NCI-H2227 treated with DMSO at 0.1 percent for 48 hours (cell line): ENCODE measurements at places on chromosomes 2 and 18.
A peak's percentile ranks its signal among the peaks of the same experiment; 100 is the strongest.

DNA sequence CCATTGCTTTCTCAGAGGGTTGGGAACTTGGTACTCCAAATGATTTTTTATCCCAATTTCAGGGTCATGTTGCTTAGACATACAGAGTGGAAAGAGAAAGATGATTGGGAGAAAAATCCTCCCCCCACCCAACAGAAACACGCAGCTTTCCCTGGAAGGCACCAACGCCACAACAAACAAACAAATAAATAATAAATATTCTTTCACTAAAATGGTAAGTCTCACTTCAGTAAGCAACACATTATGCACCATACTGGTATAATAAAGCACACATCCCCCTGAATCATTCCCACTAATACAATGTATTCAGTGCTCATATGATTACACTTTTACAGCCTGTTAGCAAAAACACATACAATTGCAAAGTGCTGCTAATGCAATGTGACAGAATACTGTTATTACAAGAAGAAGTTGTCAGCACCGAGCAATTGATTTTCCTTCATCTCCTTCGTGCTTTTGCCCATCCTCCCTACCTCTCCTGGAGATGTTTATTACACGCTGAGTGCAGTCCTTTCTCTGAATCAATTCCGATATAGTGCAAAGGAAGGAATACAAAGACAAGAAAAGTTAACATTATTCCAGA lies 359.9 kb downstream of the TXNL1 start:
- DNase-seq: peak; percentile 36

DNA sequence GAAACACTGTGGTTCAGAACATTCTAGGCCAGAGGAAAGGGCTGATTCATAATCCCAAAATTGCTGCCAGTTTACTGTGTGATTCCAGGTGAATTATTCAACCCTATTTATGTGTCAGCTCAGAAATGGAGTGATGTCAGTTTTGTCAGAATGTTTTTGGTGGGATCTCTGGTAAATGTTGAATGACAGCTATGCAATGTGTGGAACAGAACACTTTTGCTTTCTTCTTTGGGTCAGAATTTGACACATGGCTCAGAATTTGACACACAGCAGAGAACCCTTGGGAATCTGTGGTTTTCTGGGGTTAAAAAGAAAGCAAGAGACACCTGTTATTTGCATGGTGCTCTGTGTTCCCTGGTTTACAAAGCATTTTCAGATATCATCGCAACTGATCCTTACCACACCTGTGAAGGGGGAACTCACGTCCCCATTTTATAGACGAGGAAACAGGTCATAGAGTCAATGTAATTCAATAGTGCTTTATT lies 1.6 kb upstream of the MTA3 start:
- no peak for DNase-seq

DNA sequence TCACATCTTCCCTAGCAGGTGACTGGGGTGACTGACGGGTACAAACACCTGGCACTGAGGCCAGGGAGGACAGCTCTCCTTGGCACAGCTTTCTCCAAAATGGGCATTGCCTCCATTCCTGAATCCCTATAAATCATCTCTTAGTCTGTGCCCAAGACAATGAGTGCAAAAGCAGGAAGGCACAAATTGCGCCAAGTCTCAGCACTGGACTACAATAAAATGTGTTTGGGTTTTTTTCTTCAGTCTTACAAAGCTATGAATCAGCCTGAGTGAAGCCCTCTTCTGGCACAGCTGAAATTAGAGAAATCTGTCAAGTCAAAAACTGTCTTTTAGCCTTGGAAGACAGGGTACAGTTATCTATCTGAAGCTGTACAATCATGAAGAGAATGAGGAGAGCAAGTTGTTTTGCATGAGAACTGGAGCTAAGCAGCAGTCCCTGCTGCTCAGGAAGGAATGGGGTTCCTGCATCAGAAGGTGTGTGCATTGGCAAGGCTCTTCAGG lies 90.8 kb downstream of the EPB41L3 start:
- no peak for DNase-seq

DNA sequence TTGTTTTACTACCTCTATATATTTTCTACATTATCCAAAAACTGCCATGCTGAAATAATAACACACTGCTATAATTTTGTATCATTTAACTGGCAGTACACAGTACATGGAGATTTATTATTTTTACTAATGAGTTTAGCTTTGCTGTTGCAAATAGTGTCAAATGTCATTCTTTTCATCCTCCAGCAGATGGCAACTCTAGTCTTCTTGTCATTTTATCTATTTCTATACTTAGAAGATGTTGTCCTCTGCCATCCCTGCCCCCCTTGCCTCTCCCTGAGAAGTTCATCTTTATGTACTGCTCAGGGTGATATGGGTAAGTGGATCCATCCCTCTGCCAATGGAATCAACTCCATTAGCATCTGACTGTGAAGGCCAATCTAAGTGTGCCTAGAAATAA lies 21.7 kb upstream of the LRRTM1 start:
- DNase-seq: peak; percentile 46

- DNase-seq: no peak
These were observed 2.1 kb downstream of the PDIA6 start for GRCh38 chr2:10810202-10811161.

- DNase-seq: no peak
These were observed 26.9 kb upstream of the COL6A3 start for GRCh38 chr2:237440819-237441281.

GRCh38 chr18:74840492-74841167 lies 243.0 kb downstream of the ZNF407 start:
- no peak for DNase-seq

DNA sequence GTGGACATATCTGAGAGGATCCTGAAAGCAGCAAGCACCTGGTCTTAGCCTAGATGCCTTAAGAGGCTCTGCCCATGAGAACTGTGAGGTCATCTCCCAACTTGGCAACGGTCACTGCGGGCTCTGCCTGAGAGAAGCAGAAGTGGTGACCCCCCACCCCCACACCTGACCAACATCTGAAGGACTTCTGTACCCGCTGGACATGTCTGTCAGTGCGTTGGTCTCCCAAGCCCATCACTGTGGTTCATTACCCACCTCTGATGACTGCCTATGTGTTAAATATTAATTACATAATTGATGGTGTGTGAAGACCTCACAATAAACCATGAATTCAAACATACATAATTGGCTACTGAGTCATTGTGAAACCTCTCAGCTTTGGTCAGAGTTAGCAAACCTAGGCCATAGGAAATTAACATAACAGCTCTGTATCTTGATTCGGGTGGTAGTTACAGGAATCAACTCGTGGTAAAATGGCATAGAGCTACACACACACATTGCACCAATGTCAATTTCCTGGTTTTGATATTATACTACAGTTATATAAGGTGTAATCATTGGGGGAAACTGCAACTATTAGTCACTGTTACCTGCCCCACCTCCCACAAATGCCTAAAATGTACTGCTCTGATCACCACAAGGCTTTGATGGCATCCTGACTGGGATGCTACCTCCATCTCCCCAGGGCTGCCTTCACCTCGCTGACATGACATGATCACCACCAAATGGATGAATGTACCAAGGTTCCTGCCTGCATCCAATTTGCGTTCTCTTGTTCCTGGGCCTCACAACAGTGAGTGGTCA lies 4.3 kb upstream of the GALNT1 start:
- DNase-seq: no peak

- DNase-seq: no peak
These were observed 28.3 kb upstream of the IMP4 start for GRCh38 chr2:130314377-130314776.

- DNase-seq: no peak
These were observed 42.8 kb downstream of the ATOH8 start for GRCh38 chr2:85796341-85797262.

- no peak for DNase-seq
These were observed 450.1 kb downstream of the SLC4A3 start for GRCh38 chr2:220077488-220077887.

GRCh38 chr2:240170354-240170735 lies 29.9 kb upstream of the OTOS start:
- no peak for DNase-seq

GRCh38 chr2:104944495-104944894 lies 90.6 kb downstream of the POU3F3 start:
- no peak for DNase-seq

- no peak for DNase-seq
These were observed 64.1 kb downstream of the POLE4 start for GRCh38 chr2:75022516-75022915.

DNA sequence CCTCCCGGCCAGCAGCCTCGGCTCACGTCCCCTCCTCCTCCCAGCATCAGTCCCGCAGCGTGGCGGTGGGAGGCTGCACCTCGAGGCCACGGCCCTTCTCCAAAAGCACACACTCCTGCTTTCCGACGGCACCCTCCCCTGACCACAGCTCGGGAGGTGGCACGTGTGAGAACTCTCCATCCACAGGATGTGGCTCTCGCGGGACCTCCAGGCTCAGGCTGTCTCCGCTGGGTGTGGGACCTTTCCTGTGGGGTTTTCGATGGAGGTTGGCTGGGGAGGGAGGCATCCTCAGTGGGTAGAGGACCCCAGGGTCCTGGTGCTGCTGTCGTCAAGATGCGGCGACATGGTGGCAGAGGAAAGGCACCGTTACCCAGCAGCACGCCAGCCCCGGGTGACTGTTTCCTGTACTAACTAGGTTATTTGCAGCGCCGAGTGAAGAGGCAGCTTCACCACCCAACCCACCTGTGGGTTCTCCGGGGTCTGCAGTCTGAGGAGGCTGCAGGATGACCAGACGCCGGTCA lies 42.8 kb upstream of the KCNG2 start:
- no peak for DNase-seq

- no peak for DNase-seq
These were observed 177.5 kb upstream of the TNP1 start for GRCh38 chr2:217037353-217037752.

DNA sequence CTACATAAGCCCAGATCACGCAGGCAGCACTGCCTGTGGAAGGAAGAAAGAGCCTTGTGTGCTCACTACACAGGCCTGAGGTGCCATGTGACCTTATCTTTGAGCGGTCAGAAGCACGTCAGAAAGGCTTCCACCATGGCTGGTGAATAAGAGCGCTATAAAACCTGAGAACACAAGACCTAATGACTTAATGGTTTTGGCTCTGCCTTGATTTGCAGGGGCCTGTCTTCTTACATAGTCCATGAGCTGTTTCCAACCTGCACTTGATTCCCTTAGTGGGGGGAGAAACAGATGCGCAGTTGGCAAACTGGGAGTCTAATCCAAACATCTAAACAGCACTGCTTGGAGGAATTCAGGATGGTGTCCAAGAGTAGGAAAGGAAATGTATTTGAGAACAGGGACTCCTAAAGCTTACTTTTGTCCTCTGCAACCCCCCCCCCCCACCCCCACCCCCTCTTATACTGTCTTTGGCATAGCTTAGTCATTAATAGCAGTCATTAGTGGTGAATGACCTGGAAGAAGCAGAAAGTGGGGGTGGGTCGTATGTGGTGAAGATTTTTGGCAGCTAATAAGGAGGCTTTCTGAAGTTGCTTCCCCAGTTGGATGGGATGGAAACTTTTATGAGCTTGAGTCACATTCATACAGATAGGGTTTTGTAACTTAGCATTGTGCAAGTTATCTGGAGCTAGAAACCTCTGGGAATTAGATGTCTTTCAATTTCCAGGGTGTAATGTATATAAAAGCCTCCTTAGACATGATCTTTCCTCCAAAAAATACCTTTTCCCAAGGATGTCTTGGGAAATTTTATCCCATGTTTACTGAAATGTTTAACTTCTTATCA lies 454.1 kb downstream of the MEIS1 start:
- DNase-seq: no peak

DNA sequence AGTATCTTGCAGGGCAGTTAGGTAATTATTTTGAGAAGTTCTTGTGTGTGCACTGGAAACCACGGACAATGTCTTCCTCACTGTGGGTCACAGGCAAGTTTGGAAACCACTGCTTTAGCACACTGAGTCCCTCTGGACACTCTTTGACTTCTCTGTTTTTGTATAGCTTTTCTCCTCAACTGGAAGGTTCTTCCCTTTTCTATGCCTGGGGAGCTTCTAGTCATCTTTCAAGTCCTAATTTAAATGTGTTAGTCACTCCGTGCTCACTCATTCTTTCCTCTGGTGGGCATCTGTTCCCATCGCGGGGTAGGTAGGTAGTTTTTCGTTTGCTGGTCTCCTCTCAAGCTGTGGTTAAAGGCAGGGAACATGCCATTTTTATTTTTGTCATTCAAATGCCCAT lies 32.1 kb downstream of the E2F6 start:
- no peak for DNase-seq

DNA sequence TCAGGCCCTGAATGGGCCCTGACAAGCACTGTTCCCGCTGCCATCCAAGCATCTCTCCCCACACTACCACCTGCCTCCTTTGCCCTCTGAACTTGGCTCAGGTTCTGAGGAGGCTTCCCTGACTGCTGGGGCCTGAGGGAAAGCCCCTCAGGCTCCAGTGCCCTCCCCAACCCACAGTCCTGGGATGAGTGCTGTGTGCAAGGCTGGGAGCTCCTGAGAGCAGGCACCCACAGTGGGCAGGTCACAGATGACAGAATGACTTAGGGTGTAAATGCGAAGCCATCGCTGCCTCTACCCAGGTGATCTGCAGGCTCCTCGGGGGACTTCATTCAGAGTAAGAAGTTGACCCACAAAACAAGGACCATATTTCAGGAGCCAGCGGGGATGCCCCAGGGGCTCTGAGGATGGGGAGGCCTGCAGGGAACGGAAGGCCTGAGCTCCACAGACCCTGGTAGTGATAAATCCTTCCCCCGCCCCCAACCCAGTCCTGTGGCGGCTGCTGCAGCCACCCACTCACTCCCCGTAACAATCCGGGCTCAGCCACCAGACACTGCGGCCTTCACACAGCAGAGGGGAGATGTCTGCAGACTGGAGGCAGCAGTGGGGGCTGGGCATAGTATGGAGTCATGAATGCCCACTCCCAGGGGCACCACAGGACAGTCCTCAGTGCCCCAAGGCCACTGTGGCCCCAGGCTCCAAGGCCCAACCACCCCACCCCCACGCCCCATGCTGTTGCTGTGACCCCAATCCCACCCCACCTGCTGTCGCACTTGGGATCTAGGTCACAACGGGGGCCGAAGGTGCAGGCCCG lies 8.9 kb downstream of the BIN1 start:
- no peak for DNase-seq

DNA sequence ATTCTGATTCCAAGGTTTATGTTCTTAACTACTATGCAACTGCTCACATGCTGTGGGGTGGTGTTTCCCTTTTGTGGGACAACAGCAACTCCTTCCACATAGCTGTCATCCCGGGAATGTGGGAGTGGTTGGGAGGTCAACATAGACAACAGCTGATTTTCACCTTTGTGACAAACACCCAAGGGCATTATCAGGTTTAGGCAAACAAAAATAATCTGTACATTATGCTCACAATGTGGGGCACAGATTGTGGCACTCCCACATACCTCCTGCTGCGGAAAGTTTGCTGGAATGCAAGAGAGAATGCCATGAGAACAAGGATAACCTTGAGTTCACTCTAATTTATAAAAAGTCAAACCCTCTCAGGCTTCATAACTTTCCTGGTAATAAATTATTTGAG lies 582.6 kb downstream of the CNTNAP5 start:
- DNase-seq: no peak

- no peak for DNase-seq
These were observed 52.6 kb downstream of the VRK2 start for GRCh38 chr2:58099096-58099769.

DNA sequence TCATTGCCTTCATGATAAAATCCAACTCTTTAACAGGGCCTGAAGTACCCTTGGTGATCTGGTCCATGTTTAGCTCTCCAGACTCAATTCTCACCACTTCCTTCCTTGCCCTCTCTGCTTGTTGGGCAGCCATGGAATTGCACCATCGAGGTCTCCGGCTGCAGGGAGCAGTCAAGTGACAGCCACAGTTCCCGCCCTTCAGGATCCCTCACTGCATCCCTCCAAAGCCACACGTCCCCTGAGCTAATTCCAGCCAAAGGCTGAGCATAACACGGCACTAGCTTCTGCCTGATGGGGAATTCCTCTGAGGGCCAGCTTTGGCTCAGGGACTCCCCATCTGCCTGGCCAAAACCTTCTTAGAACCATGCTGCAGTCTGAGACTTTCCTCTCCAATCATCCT lies 47.4 kb upstream of the SLC1A4 start:
- no peak for DNase-seq
